ENCODE measurements at places on chromosomes 2 and 18.

DNA sequence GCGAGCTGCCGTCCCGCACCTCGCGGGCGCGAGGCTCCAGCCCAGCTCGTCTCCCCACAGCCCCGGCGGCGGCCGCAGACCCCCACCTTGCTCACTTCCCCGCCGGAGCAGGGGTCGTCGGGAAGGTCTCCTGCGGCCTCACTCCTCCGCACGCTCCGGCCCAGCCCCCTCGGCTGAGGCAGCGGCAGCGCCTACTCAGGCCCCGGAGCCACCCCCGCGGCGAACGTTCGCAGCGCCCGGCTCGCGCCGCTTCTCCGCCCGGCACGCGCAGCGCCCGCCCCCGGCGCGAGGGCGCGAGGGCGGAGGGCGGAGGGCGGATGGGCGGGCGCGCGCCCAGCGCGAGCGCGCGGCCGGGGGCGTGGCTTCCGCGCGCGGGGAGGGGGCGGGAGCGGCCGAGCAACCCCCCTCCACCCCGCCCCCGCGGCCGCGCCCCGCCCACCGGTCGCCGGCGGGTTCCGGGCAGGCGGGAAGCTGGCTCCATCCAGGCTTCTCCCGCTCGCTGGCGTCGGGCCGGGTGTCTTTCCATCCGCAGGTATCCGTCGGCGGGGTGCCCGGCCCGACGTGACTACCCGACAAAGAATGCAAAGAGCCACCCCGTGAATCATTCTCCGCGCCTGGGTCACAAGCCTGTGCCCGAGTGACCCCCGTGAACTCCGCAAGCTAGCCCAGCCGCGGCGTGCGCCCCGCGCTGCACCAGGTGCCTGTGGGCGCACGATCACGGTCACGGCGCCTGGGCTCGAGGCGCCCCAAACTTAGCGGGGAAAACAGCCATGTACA is at the start of gene DTNB:
TSS of gene DTNB (minus strand) at position 278 of the 777 bp plus-strand sequence. CDS start 20,917 bp downstream, outside the sequence.
- DNase-seq = peak; percentile 57

DNA sequence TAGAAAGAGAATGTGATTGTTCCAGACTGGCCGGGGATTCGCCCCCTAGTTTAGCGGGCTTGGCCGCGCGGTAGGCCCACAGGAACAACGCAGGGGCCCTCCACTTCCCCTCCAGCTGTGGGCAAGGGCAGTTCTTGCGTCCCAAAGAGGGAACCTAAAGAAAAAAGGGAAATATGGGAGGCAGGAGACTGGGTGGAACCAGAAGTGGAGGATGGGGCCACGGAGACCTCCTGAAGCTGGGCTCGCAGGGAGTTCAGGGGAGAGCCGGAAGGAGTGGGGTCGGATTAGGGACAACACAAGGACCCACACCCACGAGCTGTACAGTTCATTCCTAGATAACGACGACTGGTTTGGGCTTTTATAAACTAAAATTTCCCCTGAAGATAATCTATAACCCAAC is 18.2 kb downstream of the GNLY start:
- DNase-seq = no peak

DNA sequence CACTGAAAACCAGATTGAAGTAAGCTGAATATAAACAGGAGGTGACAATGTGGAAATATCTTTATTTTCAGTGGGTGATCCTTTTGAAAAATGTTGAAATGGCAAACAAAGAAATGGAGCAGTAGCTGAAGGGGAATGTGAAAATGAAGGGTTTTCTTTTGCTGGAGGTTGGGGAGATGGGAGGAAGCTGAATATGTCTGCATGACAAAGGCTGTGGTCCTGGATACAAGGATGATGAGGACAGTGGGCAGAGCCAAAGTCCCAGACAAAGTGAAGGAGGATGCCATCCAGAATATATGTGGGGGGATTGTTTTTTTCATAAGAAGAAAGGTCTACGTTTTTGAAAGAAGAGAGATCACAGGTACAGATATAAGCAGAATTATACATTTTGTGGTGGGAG is 6.7 kb downstream of the ALS2 start:
- DNase-seq = no peak

DNA sequence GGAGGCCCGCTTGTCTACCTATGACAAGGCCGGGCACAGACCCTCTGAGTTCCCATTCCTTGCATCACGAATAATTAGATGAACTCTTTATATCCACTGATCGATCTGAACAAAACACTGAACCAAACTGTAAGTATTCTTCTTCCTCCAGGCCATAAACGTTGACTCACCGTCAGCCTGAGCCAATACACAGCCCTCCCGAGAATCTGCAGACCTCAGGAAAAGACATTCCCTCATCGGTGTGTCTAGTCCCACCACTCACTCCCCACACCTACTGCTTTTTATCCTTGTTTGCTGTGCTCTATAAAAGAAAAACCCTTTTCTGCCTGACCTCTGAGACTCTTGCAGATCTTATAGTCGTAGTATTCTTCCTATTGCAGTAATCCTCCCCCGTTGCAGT is 41.0 kb downstream of the TMEM87B start:
- no peak for DNase-seq

- no peak for DNase-seq
These were observed 104.9 kb upstream of the UPP2 start for GRCh38 chr2:157996799-157997198.

DNA sequence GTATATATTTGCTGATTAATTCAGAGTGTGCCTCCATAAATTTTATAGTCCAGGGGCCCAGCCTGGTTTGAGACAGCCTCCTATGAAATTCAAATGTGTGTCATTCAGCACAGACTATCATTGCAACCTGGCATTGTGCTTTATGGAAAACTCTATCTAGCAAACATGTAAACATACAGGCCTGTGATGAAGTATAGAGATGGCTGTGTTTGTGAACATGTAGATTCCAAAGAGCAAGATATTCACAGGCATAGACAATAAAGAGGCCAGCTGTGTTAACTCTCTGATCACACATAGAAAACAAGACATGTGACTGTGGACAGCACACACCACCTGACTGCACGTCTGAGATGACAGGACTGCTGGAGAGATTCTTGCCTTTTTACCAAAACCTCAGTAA is 297.9 kb downstream of the EN1 start:
- no peak for DNase-seq

- DNase-seq = no peak
These were observed 1249.2 kb upstream of the ZEB2 start for GRCh38 chr2:145769011-145769716.

DNA sequence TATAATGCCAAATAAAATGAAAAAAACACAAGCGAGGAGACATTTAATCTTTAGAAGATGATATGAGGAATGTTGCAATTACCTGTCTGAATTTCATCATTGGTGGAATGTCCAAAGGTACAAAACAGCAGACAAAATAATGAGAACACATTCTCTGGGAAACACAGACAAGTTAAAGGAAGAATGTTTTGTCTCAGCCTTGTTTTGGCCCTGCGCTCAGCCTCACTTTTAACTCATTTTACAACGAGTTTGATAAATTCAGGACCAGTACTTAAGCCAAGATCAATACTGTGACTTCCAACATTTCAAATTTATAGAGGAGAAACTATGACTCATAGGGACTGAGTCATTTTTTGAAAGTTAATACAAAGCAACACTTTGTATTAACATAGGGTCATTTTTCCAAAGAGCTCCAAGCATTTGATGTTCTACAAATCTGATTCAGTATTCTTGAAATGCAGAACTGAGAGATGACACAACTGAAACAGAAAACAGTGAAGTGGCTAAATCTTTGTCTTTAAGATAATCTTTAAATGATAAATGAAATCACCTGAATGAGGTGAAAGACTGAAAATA is 833.2 kb upstream of the CHAC2 start:
- DNase-seq = no peak

GRCh38 chr2:172305066-172305465 is 122.3 kb upstream of the ITGA6 start:
- DNase-seq = no peak
